ENCODE measurements at places on chromosomes 2 and 18.

GRCh38 chr18:50727721-50728471 lies 91.9 kb downstream of the MRO start:
- DNase-seq = no peak

GRCh38 chr2:126781206-126781605 lies 117.5 kb upstream of the TEX51 start:
- no peak for DNase-seq

- DNase-seq = no peak
These were observed 126.3 kb downstream of the XRCC5 start for GRCh38 chr2:216235462-216235861.

DNA sequence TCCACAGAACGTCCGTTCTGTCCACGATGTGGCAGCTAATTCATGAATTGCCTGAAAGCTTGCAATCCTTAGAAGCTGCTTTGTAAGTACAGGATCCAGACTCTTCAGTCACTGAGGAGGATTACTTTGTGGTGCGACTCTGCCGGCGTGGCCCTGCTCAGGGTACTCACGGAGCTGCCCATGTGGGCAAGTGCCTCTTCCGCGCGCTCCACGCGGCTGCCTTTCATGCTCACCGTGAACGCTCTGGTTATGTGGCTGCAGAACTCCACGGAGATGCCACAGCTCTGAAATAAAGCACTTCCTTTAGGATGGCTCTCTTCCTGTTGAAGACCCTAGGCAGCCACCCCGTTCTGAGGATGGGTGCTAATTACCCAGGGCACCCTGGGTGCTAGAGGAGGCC lies 31.0 kb downstream of the RMC1 start:
- DNase-seq = no peak

- peak; percentile 33 for DNase-seq
These were observed 3.0 kb upstream of the OSR1 start for GRCh38 chr2:19361325-19361990.

GRCh38 chr2:191687867-191688266 lies 9.9 kb downstream of the NABP1 start:
- DNase-seq = peak; percentile 37

DNA sequence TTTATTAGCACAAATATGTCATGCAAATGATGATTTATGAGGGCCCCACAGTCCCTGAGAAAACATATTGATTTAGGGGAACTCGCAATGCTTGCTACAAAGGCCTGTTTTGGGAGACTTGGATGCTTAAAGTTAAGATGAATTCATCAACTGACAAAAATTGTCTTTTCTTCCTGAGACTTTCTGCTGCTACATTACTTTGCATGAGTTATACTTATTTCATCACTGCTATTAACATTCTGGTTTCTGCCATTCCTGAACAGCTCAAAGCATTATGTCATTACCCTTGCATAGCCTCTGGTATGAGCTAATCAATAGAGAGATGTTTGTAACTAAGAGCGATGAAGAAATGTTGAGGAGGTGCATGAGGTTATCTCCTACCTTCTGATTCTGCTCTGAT lies 74.4 kb downstream of the SOX11 start:
- no peak for DNase-seq

DNA sequence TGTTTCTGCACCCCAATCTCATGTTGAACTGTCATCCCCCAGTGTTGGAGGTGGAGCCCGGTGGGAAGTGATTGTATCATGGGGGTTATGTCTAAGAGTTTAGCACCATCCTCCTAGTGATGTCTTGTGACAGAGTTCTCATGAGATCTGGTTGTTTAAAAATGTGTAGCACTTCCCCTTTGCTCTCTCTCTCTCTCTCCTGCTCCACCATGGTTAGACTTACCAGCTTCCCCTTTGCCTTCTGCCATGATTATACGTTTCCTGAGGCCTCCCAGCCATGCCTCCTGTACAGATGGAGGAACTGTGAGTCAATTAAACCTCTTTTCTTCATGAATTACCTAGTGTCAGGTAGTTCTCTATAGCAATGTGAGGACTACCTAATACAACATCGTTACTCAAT lies 396.9 kb upstream of the LRATD1 start:
- no peak for DNase-seq

GRCh38 chr18:27719680-27720079 lies 457.2 kb downstream of the CDH2 start:
- DNase-seq = no peak
